ENCODE measurements at places on chromosomes 3 and 15.

DNA sequence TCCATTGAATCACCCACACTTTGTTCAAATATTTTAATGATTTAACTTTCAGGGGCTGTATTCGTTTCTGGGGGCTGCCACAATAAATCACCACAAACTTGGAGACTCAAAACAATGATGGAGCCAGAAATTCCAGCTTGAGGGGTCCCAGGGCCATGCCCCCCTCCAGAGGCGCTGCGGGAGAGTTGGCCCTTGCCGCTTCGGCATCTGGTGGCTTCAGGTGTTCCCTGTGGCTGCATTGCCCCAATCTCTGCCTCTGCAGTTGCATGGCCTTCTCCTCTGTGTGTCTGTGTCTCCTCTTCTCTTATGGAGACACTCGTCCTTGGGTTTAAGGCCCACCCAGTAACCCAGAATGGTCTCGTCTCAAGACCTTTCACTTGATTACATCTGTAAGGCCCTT is 144.7 kb downstream of the CHSY1 start:
- DNase-seq, result no peak

- DNase-seq, result no peak
Measured at GRCh38 chr3:6516694-6517093, 344.2 kb upstream of the GRM7 start.

GRCh38 chr3:141286856-141287255 is 55.2 kb downstream of the PXYLP1 start:
- DNase-seq, result no peak

DNA sequence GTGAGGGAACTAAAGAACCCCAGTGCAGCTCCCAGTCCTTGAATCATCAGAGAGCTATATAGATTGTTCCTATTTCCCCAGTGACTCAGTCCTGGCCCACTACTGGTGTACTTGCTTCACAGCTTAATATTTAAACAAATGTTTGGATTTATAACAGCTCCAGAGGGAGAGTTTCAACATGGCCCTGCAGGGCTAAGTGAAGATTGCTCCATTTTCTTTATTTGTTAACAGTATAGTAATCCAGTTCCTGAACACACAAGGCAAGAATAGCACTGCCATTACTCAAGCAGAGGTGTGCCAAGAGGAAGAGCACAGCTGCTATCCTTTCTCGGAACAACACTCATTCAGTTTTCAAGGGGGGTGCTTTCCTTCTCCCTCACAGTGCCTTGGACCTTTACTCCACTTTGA is 6.5 kb downstream of the SQOR start:
- DNase-seq, result peak; percentile 74

GRCh38 chr3:112327371-112327951 is 5.5 kb upstream of the CD200 start:
- DNase-seq, result no peak

GRCh38 chr15:90145259-90145658 is 43.0 kb upstream of the IDH2 start:
- DNase-seq, result no peak

DNA sequence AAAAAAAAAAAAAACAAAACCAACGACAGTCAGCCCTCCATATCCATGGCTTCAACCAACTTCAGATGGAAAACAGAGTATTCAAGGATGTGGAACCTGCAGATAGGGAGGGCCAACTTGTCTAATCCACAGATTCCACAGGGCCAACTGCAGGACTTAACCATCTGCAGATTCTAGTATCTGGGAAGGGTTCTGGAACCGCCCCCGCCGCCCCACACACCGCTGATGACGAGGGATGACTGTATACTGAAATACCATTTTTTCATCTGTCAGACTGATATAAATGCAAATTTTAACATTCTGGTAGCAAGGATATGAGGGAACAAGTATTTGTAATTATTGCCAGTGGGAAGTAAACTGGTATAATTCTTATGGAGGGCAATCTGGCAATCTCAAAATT is 29.5 kb downstream of the ADPGK start:
- no peak for DNase-seq

GRCh38 chr3:187684880-187685279 is 14.7 kb upstream of the SST start:
- DNase-seq, result no peak
